Glomerular endothelial cell (primary cell): ENCODE measurements at places on chromosomes 2 and 18.

GRCh38 chr2:233794128-233794658 lies 16.1 kb downstream of the MROH2A start:
- DNase-seq, result no peak

DNA sequence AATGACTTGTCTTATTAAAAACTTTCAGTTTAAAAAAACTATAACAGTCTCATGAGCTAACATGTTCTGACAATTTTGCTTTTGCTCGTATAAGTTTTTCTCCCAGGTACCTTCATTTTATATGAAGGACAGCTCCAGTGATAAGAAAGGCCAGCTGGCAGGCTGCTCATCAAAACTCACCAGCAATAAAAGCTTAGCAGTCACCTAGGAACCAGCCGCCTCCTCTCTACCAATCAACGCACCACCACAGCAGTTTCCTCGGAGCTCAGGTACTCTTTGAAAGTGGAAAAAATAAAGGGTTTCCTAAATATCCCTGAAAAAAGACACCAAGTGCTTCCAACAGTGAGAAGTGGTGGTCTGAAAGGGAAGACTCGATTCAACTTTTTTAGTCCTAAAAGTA lies 100.9 kb upstream of the CCDC150 start:
- DNase-seq, result no peak

DNA sequence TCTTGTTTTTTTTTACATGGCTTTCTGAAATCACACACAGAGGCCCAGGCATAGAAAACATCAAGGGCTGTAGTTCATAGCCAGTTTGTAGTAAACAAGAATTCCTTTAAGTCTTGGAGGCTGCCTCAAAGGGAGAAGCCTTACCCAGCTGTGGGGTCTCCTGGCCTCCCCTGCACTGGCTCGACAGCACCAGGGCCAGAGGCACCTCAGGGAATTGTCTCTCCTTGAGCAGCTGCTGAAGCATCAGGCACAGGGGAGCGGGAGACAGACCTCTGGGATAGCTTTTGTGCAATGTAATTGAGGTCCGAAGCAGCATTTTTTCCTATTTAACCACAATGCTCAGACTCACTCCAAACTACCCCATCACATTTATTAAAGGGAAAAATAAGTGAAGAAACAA lies 209.1 kb downstream of the HRH4 start:
- DNase-seq, result no peak

- DNase-seq, result no peak
Observed at GRCh38 chr2:7962161-7962560, 719.7 kb upstream of the ID2 start.

GRCh38 chr2:3248754-3249475 lies 128.7 kb downstream of the EIPR1 start:
- DNase-seq, result no peak

DNA sequence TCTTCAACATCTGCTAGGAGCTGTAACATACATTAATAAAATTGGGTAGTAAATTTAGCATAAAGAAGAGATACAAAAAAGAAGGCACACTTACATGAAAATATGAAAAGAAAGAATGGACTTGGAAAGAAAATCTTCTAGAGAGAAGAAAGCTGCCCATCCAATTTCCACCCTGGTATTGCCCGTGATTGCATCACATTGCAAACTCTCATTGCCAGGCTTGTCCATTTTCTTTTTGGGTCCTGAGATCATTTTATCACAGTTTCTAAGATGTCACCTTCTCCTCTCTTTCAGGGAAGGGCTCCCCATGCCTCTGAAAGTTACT lies 321.5 kb downstream of the RND3 start:
- DNase-seq, result no peak

- no peak for DNase-seq
Observed at GRCh38 chr2:62858231-62858832, 152.8 kb downstream of the EHBP1 start.
